ENCODE measurements at places on chromosomes 12 and 14. TPM values are rescaled to one million over a fixed set of nuclear protein-coding genes. Genes with fewer than 3 reads are reported as not detected.

ENDOU gene
- total RNA-seq, result 0.14 TPM

AGAP2 gene
- total RNA-seq, result 0.30 TPM

ARMH4 gene
- total RNA-seq, result 11.3 TPM

IFNG-AS1 gene
- not detected for total RNA-seq

SPTLC2 gene
- 39.8 TPM for total RNA-seq

RAD51AP1 gene
- total RNA-seq, result 1.8 TPM

NRDE2 gene
- 10.1 TPM for total RNA-seq

GPR33 gene
- not detected for total RNA-seq

TEX52 gene
- not detected for total RNA-seq

PCED1B gene
- total RNA-seq, result 1.5 TPM

PZP gene
- not detected for total RNA-seq

ACADS gene
- 3.0 TPM for total RNA-seq

CD9 gene
- 159 TPM for total RNA-seq

KLHL42 gene
- 37.8 TPM for total RNA-seq

CD163 gene
- total RNA-seq, result not detected

OGFOD2 gene
- 10.1 TPM for total RNA-seq

CCDC198 gene
- not detected for total RNA-seq

PTGDR gene
- total RNA-seq, result not detected

PLEK2 gene
- 8.9 TPM for total RNA-seq

CLEC9A gene
- total RNA-seq, result 0.30 TPM

KRT78 gene
- not detected for total RNA-seq

FAR2 gene
- total RNA-seq, result 0.89 TPM

TGM1 gene
- total RNA-seq, result 2.1 TPM

ZDHHC22 gene
- not detected for total RNA-seq

RAD52 gene
- total RNA-seq, result 19.7 TPM

TPI1 gene
- 1,307 TPM for total RNA-seq

RASSF9 gene
- 1.6 TPM for total RNA-seq

LRRC9 gene
- not detected for total RNA-seq

C1QL4 gene
- not detected for total RNA-seq

BIN2 gene
- not detected for total RNA-seq

TARBP2 gene
- total RNA-seq, result 34.1 TPM

PAPLN gene
- 4.2 TPM for total RNA-seq

APOF gene
- total RNA-seq, result not detected

TDRD9 gene
- total RNA-seq, result 0.60 TPM

CLSTN3 gene
- total RNA-seq, result 33.8 TPM

TGFB3 gene
- 5.1 TPM for total RNA-seq

SLC5A8 gene
- total RNA-seq, result not detected

CPM gene
- 3.0 TPM for total RNA-seq

KCNH3 gene
- total RNA-seq, result under 0.01 TPM

TFCP2 gene
- total RNA-seq, result 10.4 TPM

SIX6 gene
- total RNA-seq, result not detected

ADAMTS20 gene
- total RNA-seq, result 0.14 TPM

TSPAN19 gene
- not detected for total RNA-seq

TC2N gene
- total RNA-seq, result 0.18 TPM

PLEKHH1 gene
- 1.0 TPM for total RNA-seq

RGS6 gene
- not detected for total RNA-seq

PIWIL1 gene
- total RNA-seq, result not detected

GCH1 gene
- 1.6 TPM for total RNA-seq

TPH2 gene
- not detected for total RNA-seq

SYCP3 gene
- total RNA-seq, result 0.32 TPM

RAP1B gene
- total RNA-seq, result 338 TPM
